Left ventricle myocardium inferior (tissue), 1 donor: ENCODE measurements at places on chromosomes 3 and 15.

DNA sequence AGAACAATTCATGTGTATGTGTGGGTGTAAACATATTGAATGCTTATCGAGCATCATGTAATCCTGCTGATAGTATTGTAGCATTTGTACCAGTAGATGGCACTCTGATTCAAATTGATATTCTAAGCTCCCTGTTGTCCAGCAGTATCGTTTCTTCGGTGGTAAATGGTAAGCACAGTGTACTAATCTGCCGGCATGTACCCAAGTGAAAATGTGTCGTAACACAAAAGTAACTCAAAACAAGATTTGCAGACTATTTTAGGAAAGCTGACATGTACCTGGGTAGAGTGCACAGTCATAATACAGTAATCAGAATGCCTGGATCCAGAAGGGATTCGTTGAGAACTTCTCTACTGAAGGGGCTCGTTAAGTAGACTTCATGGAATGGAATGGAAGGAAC is 31.7 kb upstream of the MNS1 start:
- no peak for DNase-seq

GRCh38 chr3:141523615-141524375 is 37.0 kb downstream of the RASA2 start:
- no peak for DNase-seq

DNA sequence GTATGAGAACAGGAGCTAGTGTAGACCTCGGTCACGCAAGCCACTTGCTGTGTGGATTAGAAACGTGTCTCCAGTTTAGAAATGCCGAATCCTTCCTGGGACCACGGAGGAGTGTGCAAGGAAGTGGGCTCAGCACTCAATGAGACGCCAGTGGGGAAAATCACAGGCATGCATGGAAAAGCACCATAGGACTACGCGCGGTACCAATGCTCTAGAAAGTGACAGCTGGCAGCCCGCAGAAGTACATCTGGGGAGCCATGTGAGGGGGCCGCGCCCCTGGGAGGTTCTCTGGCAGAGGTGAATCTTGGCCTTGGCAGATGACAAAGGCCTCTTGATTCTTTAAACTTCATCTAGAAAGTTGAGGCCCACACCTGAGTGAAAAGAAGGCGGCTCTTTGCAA is 99.3 kb downstream of the LRRK1 start:
- no peak for DNase-seq

GRCh38 chr15:101100593-101101442 is 151.0 kb downstream of the CHSY1 start:
- DNase-seq: no peak

- no peak for DNase-seq
These were observed 59.7 kb downstream of the SEMA3G start for GRCh38 chr3:52385157-52385556.

GRCh38 chr15:40869686-40870085 is 4.3 kb downstream of the RHOV start:
- no peak for DNase-seq

DNA sequence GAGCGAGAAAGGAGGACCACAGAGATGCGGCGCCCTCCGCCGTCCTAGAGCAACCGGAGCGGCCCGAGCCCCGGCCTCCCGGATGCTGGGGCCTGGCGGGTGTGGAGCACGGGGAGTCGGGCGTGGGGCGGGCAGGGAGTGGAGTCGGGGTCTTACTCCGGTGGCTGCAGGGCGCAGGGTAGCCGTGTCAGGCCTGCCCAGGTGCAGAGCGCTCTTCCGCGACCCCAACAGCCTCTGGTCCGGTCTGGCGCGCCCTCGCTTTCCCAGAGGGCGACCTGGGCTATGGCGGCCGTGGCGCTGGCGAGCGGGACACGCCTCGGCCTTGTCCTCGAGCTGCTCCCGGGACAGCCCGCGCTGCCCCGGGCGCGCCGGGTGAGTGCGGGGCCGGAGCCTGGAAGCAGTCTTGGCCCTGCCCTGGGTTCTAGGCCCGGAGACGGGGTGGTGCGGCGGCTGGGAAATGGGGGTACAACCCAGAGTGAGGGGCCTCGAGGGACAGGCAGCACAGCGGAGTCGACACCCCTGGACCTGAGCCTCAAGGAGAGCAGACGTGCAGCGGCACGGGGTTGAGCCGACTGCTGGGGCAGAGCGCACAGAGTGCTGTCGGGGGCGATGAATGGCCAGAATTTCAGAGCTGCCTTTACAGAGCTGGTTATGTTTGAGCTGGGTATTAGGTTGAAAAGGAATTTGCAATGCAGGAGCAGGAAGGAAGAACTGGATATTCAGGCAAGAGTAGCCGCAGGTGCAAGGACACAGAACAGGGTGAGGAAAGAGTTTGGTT is at the start of gene ZNF662:
Gene ZNF662 (plus strand): TSS at position 73 of the 778 bp plus-strand sequence. CDS start 1,973 bp downstream, outside the sequence.
- DNase-seq: peak; percentile 62

GRCh38 chr15:75059607-75060006 is 36.2 kb downstream of the PPCDC start:
- DNase-seq: no peak
